ENCODE measurements at places on chromosomes 16 and 17.

DNA sequence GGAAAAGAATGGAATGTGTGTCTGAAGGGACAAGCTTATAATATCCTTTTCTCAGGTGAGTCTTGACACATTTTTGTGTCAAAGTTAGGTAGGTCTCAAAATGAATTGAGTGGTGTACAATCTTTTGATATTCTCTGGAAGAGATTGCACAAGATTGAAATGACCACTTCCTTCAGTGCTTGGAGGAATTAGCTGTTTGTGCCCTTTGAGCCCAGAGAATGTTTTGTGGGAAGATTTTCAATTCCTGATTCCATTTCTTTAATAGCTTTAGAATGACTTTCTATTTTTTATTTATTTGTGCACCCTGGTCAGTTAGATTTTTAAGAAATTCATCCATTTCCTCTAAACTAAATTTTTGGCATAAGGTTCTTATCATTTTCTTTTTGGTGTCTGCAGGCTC lies 1.6 kb upstream of the CCL13 start:
- DNase-seq = no peak

- DNase-seq = peak; percentile 77
Observed at GRCh38 chr17:65556014-65556909, 5.2 kb downstream of the AXIN2 start.

GRCh38 chr17:76034428-76035350 lies 7.6 kb upstream of the EVPL start:
- DNase-seq = no peak

DNA sequence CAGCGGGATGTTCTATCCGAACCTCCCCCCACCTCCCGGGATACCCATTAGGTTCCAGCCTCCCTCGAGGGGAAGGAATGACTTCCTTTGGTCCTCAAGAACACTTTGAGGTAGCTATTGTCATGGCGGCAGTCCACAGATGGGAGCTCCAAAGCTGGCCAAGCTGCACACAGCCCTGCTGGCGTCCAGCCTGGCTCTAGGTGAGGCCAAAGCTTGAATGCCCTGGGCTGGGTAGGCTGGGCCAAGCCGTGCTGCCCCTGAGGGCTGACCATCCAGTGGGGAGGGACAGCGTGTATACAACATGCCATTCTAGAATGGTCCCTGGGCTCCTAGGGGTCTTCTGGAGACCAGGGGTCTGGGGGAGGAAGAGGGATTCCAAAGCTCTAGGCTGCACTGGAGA lies 43.5 kb downstream of the PEMT start:
- no peak for DNase-seq

DNA sequence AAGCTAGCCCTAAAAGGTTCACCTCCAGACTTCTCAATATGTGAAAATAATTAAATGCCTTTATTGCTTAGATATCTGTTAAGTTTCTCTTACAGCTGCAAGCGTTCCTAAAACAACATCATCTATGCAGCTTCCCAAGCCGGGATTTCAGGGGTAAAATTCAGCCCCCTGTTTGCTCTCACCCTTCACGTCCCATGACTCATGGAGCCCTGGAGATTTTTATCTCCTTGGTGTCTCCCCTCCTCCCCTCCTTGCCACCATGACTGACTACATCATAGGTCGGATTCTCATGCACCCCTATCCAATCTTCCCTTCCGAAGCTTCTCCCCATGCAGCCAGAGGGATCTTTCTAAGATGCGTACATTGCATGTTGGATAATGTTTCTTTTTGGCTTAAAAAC lies 21.0 kb upstream of the CACNG4 start:
- no peak for DNase-seq

- DNase-seq = no peak
Observed at GRCh38 chr16:73879621-73880020, 417.0 kb upstream of the PSMD7 start.

DNA sequence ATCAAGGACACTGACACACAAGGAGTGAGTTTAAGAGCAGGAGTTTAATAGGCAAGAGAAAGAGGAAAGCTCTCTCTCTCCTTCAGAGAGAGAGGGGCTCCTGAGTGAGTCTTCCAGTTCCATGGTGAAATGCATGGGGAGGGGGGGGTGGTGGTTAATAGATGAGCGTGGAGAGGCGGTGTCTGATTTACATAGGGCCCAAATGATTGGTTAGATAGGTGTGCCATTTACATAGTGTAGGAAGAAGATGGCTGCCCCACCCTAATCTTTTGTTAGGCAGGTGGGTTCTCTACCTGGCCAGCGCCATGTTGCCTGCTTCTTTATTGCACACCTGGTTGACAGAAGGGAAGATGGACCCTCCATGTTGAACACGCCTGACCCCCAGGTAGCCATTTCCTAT lies 250.0 kb upstream of the CACNG5 start:
- no peak for DNase-seq

DNA sequence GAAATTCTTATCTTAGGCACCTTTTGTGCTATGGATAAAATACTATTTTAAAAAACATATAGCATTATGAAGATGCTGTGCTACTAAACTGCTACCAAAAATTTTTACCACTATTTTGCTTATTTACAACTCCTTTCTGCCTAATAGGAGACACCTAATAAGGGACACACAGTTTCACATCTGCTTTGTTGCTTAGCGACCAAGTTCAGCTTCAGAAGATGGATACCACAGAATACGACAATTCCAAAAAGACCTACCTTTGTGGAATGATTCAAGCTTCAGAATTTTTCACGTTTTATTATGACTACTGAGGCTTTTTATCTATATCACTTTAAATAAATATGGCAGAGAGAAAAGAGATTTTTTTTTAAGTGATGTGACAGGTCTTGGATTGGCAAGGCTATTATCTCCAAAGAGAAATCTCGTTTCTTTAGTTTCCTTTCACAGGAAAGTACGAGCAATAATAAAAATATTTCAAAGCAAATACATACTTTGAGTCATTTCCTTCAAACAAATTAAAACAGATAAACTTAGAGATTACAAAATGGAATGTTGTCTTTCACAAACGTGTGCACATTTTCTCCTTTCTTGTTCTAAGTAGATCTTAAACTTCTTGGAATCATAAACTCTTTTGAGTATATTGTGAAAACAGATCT lies 35.4 kb downstream of the SPAG9 start:
- no peak for DNase-seq

- DNase-seq = no peak
Observed at GRCh38 chr16:63331111-63331510, 1294.9 kb upstream of the CDH8 start.

GRCh38 chr17:67248291-67248690 lies 3.3 kb upstream of the HELZ start:
- DNase-seq = no peak

All from HTR-8/SVneo (cell line).